Nephron progenitor cell (in vitro differentiated cells): ENCODE measurements at places on chromosomes 4 and X.

DNA sequence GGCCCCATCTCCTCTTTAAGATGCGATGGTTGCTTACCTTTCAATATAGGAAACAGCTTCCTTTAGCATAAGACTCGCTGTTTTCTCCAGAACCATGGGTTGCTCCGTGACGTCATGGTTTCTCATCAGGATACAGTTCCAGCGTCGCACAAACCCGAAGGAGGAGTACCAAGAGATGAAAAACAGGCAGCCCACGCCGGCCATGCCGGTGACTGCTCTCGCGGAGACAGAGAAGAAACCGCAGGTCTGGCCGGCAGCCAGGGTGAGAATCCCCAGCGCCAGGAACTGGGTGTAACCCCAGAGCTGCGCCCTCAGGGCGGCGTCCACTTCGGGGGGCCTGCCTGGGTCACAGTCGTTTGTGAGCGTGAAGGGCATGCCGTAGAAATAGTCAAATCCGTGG is 11.4 kb downstream of the ARSD start:
- DNase-seq, result no peak

- DNase-seq, result no peak
Measured at GRCh38 chr4:128663325-128663724, 146.2 kb upstream of the JADE1 start.

DNA sequence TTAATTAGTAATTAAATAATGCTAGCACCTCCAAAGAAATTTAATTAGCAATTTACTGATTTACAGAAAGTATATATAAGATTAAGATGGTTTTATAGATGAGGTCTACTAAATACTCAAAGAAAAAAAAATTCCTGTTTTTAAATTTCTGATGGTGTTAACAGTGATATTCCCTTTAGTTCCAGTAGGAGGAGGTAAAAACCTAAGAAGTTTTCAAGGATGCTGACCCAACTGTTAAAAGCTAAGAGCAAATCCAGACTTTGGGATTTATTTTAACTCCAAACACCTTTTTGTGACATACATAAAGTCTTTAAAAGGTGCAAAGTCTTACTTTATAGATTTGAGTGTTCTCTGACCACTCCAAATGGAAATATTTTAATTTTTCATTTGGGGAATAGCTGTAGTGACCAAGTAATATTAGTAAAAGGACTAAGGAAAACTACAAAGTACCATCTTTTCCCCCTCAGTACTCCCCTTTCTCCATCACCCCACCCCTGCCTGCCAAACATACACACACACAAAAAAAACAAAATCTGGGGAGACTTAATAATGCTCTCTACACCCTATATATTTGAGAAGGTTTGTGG is 34.2 kb upstream of the CSN1S1 start:
- no peak for DNase-seq

- DNase-seq, result peak; percentile 50
Measured at GRCh38 chrX:30713061-30713525, 59.9 kb downstream of the GK start.

DNA sequence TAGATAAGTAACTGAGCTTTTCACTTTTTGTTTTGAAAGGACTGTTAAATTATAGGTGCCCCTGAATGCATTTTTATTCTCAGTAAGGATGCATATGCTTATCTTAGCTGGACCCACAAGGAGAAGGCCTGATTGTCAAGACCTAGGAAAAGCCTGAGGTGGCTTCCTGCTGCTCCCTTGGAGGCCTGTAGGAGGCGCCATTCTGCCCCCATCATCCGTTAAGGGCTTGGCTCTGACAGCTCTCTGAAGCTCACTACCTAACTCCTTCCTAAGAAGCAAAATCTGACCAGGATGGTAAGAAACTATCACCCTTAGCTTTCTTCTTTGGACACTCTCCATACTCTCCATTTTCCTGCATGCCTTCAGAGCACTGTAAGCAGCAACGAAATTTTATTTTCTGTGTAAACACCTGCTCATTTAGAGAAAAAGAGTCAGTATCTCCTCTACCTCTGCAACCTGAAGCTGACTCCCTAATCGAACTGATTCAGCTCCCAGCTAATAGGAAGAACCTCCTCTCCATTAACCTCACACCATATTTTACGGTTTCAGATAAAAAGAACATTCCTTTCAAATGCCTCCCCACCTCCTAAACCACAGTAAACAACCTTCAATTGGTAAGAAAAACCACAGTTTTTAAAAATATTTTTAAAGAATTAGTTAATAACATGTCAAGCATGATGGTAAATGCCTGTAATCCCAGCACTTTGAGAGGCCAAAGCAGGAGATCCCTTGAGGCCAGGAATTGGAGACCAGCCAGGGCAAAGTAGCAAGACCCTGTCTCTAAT is 73.4 kb upstream of the EDNRA start:
- DNase-seq, result no peak
